ENCODE measurements at places on chromosomes 7 and 10.

DNA sequence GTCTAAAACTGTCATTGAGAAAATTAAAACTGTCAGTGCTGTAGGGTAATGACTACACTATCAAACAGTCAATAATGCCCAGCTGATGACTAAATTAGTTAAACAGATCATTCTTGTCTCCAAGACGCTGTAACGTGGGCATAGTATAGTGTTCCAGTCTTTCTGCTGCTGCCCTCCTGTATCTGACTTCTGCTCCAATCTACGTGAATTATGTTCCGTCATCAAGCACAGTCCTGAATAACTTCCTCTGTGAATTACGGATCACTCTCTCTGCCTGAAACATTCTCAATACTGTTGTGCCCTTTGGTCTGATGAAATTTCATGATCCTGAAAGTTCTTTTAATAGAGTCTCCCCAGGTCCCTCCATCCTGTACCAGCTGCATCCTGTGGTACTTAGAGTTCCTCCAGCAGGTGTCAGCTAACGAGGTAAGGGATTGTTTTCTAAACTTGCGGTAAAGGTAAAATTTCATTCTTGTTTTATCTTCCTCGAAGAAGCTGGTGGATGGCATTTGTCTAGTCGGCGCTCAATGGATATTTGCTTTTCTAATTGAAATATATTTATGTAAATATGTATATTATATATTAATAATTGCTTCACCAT lies 393.5 kb upstream of the ADARB2 start:
- DNase-seq = no peak

GRCh38 chr7:132256721-132257212 lies 319.5 kb downstream of the PLXNA4 start:
- DNase-seq = no peak

DNA sequence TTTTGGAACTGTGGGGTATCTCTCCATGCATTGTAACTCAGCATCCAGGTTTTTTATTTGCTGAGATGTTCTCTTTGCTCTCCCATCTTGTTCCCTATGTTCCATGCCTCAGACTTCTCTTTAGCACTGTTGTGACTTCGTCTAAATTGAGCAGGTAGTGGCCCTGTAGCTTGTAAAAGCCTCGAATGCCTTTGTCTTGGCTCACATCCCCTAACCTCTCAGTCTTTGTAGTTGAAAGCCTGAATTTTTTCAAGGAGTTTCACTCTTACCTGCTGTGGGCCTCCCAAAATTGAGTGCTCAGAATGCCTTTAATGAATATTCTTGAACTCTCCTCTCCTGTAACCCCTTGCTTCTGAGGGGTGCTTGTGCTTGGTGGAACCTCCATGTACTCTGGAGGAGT lies 1137.3 kb downstream of the REEP3 start:
- no peak for DNase-seq

GRCh38 chr7:74656441-74656836 lies 1.1 kb upstream of the GTF2I start:
- DNase-seq = peak; percentile 40

- DNase-seq = no peak
Measured at GRCh38 chr7:37100735-37101331, 347.8 kb downstream of the ELMO1 start.

Measured in activated effector memory CD4-positive, alpha-beta T cell treated with Interleukin-2 at 50 U/mL for 16 hours (primary cell).